ENCODE measurements at places on chromosomes 4 and X.

GRCh38 chr4:105345838-105346237 lies 128.0 kb downstream of the PPA2 start:
- DNase-seq = no peak

DNA sequence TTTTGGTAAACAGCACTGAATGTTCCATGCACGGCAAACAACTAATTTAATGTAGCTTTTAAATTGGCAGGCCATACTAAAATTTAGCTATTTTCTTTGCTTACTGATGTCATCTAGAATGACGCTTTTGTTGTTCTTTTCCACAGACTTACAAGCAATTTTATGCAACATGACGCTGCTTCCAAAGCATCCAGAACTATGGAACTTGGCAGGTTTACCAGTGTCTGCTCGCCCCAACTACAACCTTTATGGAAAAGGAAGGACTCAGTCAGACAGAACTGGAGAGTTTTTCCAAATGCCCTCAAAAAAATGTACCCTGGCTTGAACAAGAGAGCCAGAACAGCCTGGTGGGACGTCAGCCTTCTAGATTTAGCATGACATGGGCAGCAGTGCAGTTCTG lies 58.7 kb downstream of the ANOS1 start:
- no peak for DNase-seq

GRCh38 chr4:54687887-54688841 lies 30.4 kb downstream of the KIT start:
- peak; percentile 94 for DNase-seq

- no peak for DNase-seq
Observed at GRCh38 chr4:98166025-98166730, 22.9 kb upstream of the STPG2 start.

DNA sequence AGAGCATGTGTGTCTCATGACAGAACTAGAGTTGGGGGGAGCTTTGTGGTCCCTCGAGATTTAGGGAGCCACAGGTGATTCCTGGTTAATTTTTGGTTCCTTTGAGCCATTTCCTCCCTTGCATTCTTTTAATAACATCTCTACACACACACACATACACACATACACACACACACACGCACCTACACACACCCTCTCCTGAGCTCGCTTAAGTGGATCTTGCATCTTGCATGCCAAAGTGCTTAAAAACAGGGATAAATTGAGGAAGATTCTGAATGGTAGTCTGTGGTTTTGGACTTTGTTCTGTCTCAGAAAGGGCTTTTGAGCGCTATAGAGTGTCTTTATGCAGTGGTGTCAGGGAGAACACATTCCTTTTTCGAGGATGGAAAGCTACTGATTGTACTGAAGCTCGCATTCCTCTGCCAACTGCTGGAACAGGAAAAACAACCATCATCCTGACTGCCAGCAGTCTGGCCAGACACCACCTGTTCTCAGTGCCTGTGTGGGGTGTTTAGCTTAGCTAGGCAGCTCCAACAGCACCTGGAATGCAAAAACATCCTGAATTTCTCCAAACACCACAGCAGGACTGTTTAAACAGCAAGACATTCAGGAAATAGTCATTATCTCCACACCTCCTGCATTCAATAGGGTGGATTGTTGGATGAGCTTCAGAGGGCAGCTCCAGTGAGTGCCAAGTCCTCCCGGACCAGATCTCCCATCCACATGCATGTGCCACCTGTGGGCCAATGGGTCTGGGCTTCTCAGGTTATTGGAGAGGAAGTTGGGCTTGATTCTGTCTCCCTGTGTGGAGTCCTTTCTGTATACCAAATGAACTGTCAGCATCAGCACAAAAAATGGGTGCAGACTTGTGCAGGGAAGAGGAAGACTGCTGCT lies 21.9 kb upstream of the IGFBP7 start:
- no peak for DNase-seq

GRCh38 chrX:95383778-95384177 lies 1300.9 kb upstream of the DIAPH2 start:
- DNase-seq = no peak

DNA sequence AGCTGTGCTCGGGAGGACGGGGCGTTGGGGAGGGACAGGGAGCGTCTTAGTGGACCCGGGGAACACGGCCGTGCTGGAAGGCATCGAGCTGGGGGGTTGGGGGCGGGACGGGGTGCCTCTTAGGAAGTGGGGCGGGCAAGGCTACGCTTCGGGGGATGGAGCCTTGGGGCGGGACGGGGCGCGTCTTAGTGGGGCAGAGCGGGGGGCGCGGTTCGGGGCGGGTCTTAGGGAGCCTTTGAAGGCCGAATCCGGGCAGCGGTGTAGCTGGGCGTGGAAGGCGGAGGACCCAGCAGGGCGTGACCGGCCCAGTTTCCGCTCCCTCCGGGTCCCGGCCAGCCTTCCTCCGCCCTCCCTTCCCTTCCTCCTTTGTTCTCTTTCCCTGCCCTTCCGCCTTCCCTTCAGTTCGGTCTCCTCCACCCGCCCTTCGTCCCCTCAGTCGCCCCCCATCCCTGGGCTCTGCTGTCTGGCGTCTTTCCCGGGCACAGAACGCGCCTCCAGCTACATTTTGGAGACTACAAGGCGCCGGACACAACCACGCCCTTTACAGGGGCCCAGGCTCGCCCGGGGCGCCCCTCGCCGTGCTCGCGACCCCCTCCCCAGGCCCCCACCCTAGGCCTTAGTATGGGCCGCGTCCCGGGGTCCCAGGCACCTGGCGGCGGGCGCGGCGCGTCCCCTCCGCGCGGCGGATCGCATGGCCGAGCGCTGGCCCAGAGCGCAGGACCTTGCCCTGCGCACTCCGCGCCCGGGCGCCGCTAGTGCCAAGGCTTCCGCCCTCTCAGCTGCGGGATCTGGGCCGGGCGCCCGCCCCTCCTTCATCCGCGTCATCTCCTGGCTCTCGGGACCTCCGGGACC lies at the start of gene ARSD:
ARSD (minus strand) TSS at position 757 of the 852 bp plus-strand sequence; CDS start at position 693, 64 bp downstream.
- DNase-seq = peak; percentile 97

DNA sequence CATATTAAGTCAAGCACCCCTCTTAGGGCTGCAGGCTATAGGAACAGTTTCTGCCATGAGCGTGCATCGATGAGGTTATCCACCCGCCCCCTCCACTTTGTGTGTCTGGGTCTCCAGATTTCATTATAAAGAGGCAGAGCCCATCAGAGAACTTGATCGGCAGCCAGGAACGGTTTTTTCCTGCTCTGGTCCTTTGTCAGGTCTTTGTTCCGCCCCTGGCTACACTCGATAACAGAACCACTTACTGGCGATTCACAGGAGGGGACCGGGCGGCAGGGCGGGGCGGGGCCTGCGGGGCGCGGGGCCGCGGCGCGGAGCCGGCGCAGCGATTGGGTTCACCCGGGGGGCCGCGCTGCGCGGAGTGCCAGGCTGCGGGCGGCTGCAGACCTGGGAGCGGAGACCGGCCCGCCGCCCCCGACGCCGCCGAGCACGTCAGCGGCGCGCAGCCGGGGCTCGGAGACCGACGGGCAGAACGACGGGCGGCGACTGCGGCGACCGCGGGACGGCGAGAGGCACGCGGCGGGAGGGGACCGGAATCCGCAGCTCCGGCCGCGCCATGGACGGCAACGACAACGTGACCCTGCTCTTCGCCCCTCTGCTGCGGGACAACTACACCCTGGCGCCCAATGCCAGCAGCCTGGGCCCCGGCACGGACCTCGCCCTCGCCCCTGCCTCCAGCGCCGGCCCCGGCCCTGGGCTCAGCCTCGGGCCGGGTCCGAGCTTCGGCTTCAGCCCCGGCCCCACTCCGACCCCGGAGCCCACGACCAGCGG lies at the start of gene SLC10A4:
SLC10A4 (plus strand) TSS at position 338 of the 771 bp plus-strand sequence; CDS start at position 557, 219 bp downstream.
- peak; percentile 65 for DNase-seq

GRCh38 chrX:55011294-55011693 lies 11.1 kb downstream of the APEX2 start:
- DNase-seq = peak; percentile 42

DNA sequence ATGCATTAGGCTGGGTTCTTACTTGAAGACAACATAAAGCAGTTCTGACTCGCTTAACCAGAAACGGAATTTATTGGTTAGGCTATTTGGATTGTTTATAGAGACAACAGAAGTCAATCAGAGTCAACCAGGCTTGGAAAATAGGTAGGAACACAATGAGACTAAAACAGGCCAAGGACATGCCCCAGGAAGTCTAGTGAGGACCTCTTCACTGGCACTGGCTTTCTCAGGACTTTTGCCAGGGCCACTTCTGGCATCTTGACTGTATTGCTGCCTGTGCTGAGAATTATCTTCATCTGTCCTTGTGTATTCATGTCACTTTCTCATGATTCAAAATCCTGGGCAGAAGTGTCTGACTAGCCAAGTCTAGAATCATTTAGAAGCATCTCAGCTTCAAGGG lies 19.6 kb downstream of the PGAM4 start:
- DNase-seq = no peak

DNA sequence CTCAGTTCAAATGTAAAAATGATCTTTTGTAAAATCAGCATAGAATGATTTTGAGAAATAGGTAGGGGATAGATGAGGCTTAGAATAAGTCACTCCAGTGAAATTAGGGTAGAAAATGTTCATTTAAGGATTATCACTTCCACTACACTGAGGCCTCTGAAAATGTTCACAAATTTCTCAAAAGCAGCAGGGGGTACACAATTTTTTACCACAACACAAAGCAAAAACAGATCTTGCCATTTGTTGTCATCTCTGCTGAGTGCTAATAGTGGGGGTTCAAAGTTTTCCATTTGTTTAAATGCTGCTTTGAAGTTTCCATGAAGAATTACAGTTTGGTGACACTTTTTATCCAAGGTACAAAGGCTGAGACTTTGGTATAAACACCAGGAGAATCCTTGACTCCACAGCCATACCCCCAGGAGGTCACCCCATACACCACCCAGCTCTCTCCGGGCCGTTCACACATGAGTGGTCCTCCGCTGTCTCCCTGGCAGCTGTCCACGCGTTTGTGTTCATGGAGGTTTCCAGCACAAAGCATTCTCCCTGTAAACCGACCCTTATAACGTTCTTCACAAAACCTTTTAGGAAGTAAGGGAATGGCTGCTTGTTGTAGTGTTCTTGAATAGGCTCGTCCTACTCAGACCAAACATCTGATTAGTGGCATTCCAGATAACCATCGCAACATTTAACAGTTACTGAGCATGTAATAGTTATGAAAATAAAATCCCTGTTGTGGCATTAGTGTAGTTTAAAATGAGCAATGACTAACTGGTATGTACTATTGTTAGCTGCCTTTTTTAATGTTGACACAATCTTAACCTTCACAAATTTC lies 71.0 kb downstream of the PRSS12 start:
- peak; percentile 68 for DNase-seq

DNA sequence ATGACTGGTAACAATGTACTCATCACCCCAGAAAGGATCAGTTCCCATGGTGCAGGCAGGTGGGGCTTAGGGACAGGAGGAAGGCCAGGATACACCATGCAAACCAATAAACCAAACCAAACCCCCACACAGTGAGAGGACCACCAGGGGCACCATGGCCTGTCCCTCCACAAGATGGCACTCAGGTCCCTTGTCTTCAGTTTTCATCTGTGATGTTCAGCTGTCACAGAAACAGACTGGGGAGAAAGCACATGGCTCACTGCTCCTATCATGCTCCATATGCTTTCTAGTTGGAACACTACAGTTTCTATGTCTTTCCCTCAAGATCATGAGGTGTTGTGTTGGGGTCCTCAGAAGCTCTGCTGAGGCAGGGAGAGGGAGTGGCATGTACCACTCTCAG lies 10.1 kb downstream of the HS3ST1 start:
- DNase-seq = no peak

DNA sequence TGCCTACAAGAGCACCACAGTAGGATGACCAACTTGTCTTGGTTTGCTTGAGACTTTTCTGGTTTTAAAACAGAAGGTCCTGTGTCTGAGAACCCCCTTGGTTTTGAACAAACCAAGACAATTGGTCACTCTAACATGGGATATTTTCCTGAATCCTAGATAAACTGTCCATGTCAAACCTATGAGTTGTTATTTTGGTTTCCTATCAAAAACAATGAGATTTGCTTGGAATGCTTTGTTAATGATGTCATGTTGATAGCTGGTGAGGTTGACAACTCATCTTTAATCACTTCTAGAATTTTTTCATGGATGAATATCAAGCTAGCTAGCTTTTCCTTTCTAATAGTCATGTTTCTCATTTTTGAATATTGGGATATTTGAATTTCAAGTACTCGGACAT lies 518.3 kb upstream of the ARX start:
- no peak for DNase-seq

GRCh38 chr4:16858275-16858752 lies 40.1 kb downstream of the LDB2 start:
- DNase-seq = no peak

DNA sequence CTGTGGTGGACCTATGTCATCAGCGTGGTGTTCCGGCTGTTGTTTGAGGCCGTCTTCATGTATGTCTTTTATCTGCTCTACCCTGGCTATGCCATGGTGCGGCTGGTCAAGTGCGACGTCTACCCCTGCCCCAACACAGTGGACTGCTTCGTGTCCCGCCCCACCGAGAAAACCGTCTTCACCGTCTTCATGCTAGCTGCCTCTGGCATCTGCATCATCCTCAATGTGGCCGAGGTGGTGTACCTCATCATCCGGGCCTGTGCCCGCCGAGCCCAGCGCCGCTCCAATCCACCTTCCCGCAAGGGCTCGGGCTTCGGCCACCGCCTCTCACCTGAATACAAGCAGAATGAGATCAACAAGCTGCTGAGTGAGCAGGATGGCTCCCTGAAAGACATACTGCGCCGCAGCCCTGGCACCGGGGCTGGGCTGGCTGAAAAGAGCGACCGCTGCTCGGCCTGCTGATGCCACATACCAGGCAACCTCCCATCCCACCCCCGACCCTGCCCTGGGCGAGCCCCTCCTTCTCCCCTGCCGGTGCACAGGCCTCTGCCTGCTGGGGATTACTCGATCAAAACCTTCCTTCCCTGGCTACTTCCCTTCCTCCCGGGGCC lies 1.2 kb downstream of the GJB1 start:
- DNase-seq = no peak

DNA sequence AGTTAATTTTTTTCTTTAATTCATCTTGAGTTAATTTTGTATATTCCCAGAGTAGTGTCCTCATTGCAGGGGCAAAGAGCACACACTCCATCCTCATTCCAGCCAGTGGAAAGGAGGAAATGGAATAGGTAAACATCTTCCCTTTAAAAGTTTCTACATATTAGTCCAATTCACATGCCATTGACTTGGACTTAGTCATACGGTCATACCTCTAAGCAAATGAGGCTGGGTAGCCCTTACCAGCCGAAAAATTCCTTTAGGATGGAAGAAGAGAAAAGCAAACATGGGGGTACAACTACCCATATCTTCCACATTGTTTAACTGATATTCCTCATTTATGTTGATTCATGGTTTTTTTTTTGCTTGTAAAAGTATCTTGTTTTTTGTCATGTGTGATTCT lies 37.4 kb upstream of the NDP start:
- no peak for DNase-seq

DNA sequence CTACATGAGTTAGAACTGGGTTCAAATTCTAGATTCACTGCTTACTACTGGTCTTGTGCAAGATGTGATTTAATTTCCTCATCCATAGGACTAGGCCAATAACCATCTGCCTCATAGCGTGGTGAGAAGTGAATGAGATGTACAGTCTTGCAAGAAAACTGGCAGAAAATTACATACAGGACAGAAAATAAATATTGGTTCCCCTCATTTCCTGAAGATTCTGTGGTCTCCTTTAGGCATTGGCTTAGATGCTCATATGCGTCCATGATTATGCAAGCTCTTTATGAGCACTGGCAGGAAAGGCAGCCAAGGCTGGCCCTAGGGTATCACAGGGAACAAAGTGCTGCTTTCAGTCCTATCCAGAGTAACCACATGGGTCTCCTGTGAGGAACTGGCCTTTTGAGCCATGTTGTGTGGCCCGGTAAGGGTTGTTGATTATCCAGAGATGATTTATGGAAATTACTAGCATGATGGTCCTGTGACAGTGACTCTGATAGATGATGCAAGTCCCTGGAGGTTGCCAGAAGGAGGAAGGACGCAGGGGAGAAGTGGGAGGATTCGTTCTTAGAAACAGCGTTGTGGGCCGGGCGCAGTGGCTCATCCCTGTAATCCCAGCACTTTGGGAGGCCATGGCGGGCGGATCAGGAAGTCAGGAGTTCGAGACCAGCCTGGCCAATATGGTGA lies 9.9 kb upstream of the MOB1B start:
- DNase-seq = peak; percentile 74
